ENCODE measurements at places on chromosomes 6 and 20. TPM values are rescaled to one million over a fixed set of nuclear protein-coding genes. Genes with fewer than 3 reads are reported as not detected.

DNA sequence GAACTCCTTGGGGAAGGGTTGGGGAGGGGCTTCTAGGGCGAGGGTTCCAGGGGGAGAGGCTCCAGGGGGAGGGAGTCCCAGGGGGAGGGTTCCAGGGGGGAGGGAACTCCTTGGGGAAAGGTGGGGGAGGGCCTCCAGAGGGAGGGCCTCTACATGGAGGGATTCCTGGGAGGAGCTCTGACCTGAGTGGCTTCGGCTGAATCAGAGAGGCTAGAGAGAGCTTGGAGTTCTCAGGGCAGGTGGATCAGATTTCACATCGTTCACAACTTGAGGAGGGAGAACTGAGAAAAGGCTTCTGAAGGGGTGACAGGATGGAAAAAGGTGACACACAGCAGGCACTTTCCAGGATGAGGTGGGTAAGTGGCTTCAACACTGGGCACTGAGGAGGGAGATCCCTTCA, 49.1 kb downstream of the DAAM2 start:
- H3K27me3 ChIP-seq = no peaks in the 10 kb centered on the region
- no peak overlapping the region for H3K27ac ChIP-seq
- H3K36me3 ChIP-seq = no peaks in the 10 kb centered on the region
- peaks cover 4% of the 10 kb centered on the region for H3K4me1 ChIP-seq
- no peak overlapping the region for H3K4me3 ChIP-seq
- peak; percentile 34 for DNase-seq

Gene PRDM13
- total RNA-seq = not detected

DNA sequence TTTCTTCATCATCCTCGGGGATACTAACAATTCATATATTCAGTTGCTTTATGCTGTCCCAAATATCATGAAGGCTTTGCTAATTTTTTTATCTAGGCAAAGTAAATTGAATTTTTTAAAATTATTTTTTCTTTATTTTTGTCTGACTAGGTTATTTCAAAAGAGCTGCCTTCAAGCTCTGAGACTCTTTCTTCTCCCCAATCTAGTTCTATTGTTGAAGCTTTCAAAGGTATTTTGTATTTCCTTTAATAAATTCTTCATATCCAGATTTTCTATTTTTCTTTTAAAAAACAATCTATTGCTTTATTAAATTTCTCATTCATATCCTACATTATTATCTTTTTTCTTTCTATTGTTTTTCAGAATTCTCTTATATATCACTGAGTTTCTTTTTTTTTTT, 16.8 kb downstream of the TRIM15 start:
- H3K4me1 ChIP-seq = no peaks in the 10 kb centered on the region
- no peak overlapping the region for H3K27ac ChIP-seq
- no peak for DNase-seq

DNA sequence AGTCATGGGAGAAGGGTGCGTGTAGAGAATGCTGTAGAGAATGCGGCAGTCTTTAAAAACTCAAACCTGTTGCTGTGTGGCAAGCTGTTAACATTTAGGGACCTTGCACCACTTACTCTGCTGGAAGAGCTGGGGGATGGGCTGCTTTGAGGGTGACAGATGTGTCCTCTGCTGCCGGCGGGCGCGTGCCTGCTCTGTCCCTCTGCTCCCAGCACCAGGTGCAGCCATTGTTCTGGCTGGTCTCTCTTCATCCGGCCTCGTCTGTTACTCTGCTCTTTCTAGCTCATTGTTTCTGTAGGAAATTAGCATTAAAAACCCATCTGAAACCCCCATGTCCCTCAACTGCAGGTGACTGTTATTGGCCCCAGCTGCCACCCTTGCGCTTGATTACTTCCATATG, 78.5 kb downstream of the CBFA2T2 start:
- H3K27me3 ChIP-seq = no peaks in the 10 kb centered on the region
- H3K4me3 ChIP-seq = no peak overlapping the region
- H3K36me3 ChIP-seq = no peaks in the 10 kb centered on the region
- DNase-seq = no peak
- H3K27ac ChIP-seq = no peak overlapping the region
- no peaks in the 10 kb centered on the region for H3K4me1 ChIP-seq

GRCh38 chr6:100959280-100959679, 78.2 kb upstream of the ASCC3 start:
- no peak overlapping the region for H3K4me3 ChIP-seq
- DNase-seq = no peak
- no peaks in the 10 kb centered on the region for H3K27me3 ChIP-seq
- no peak overlapping the region for H3K27ac ChIP-seq
- H3K4me1 ChIP-seq = no peaks in the 10 kb centered on the region

Gene BMP5
- 0.19 TPM for total RNA-seq

- H3K4me1 ChIP-seq = peaks cover 13% of the 10 kb centered on the region
- no peak overlapping the region for H3K27ac ChIP-seq
- no peaks in the 10 kb centered on the region for H3K27me3 ChIP-seq
Observed at GRCh38 chr6:150334790-150335783, 33.7 kb upstream of the IYD start.

GRCh38 chr6:154187203-154187602, 148.2 kb downstream of the OPRM1 start:
- DNase-seq = no peak
- H3K36me3 ChIP-seq = no peaks in the 10 kb centered on the region
- no peaks in the 10 kb centered on the region for H3K4me1 ChIP-seq

- H3K4me3 ChIP-seq = no peak overlapping the region
- no peaks in the 10 kb centered on the region for H3K36me3 ChIP-seq
- no peak for DNase-seq
Observed at GRCh38 chr20:11791316-11791715, 126.4 kb upstream of the BTBD3 start.

GRCh38 chr6:105805501-105806023, 280.6 kb upstream of the PRDM1 start:
- H3K27me3 ChIP-seq = no peaks in the 10 kb centered on the region
- peak; percentile 27 for DNase-seq
- H3K27ac ChIP-seq = no peak overlapping the region
- no peak overlapping the region for H3K4me3 ChIP-seq

- no peak for DNase-seq
- no peaks in the 10 kb centered on the region for H3K27me3 ChIP-seq
- H3K36me3 ChIP-seq = no peaks in the 10 kb centered on the region
- peak overlapping the region; percentile 66 for H3K4me3 ChIP-seq
Observed at GRCh38 chr6:33424855-33425667, 5.2 kb downstream of the SYNGAP1 start.

GRCh38 chr6:69116658-69117057, 481.6 kb downstream of the ADGRB3 start:
- no peaks in the 10 kb centered on the region for H3K4me1 ChIP-seq
- H3K36me3 ChIP-seq = no peaks in the 10 kb centered on the region
- no peak overlapping the region for H3K27ac ChIP-seq
- DNase-seq = no peak
- no peaks in the 10 kb centered on the region for H3K27me3 ChIP-seq

DNA sequence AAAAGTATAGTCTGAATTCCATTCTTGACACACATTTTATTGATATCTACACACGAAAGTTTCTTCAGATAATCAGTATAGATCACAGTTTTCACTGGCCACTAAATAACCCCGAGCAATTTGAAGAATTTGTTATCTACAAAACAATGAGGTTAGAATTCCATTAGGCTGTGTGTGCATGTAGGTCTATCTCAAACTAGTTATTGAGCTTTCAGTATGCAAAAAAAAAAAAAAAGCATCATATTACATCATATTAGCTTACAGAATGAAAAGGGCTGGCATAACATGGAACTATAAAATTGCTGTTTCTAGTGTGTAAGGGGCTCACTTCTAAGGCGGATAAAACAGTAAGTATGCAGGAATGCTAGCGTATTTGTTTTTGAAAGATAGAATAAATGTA, 59.5 kb upstream of the ADGRG6 start:
- no peak overlapping the region for H3K27ac ChIP-seq
- no peaks in the 10 kb centered on the region for H3K36me3 ChIP-seq
- no peaks in the 10 kb centered on the region for H3K27me3 ChIP-seq
- DNase-seq = peak; percentile 81

DNA sequence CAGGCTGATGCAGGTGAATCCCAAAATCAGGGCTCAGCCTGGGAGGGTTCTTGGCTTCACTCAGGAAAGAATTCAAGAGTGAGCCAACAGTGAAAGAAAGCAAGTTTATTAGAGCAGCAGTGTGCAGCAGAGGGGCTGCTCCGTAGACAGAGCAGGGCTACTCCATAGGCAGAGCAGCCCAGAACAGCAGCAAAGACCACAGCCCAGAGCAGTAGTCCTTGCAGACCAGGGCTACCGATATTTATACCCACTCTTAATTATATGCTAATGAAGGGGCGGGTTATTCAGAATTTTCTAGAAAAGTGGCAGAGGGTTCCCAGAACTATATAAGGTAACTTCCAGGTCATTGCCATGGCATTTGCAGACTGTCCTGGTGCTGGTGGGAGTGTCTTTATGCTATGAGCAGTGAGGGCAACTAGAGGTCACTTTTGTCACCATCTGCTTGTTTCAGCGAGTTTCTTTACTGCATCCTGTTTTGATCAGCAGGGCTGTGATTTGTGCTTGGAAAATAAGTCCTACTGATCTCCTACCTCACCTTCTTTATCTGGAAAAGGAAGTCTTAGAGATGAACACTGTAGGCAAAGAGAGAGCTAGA, 39.8 kb upstream of the PTPN1 start:
- no peak overlapping the region for H3K27ac ChIP-seq
- H3K27me3 ChIP-seq = no peaks in the 10 kb centered on the region
- DNase-seq = no peak
- no peaks in the 10 kb centered on the region for H3K36me3 ChIP-seq

DNA sequence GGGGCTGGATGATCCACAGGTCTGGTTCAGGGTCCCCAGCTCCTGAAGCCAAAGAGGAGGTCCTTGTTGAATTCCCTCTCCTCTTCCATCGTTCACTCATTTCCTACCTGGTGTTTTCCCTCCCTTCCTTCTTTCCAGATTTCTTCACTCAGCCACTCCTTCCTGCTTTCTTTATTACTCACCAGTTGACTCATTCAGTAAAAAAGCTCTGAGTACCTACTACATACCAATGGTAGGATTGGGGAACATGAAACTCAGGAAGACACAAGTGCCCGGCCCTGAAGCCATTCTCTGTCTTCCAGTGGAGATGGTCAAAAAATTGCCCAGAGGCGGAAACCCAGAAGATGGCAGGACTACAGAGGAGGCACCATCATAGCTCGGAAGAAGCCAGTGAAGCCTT, 11.9 kb upstream of the NSFL1C start:
- DNase-seq = peak; percentile 59
- peaks cover 9% of the 10 kb centered on the region for H3K4me1 ChIP-seq
- H3K4me3 ChIP-seq = no peak overlapping the region
- no peaks in the 10 kb centered on the region for H3K27me3 ChIP-seq
- H3K27ac ChIP-seq = no peak overlapping the region
- H3K36me3 ChIP-seq = no peaks in the 10 kb centered on the region

Gene TINAG
- total RNA-seq = not detected

Gene SLC26A8
- not detected for total RNA-seq

Gene TFAP2B
- not detected for total RNA-seq

Gene ME1
- 38.5 TPM for total RNA-seq

DNA sequence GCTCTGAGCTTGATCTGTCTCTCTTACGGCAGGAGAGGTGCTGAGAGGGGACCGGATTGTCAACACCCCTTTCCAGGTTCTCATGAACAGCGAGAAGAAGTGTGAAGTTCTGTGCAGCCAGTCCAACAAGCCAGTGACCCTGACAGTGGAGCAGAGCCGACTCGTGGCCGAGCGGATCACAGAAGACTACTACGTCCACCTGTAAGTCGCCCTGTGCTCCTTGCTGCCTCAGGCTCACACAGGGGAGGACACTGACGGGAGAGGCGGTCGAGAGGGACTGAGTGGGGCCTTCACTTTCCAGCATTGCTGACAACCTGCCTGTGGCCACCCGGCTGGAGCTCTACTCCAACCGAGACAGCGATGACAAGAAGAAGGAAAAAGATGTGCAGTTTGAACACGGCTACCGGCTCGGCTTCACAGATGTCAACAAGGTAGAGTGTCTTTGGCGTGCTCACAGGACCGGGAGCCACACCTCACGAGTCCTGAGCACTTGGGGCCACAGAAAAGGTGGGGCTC, 32.0 kb downstream of the TM9SF4 start:
- H3K27me3 ChIP-seq = no peaks in the 10 kb centered on the region
- no peaks in the 10 kb centered on the region for H3K4me1 ChIP-seq
- peaks cover 50% of the 10 kb centered on the region for H3K36me3 ChIP-seq
- H3K27ac ChIP-seq = no peak overlapping the region
- no peak for DNase-seq

DNA sequence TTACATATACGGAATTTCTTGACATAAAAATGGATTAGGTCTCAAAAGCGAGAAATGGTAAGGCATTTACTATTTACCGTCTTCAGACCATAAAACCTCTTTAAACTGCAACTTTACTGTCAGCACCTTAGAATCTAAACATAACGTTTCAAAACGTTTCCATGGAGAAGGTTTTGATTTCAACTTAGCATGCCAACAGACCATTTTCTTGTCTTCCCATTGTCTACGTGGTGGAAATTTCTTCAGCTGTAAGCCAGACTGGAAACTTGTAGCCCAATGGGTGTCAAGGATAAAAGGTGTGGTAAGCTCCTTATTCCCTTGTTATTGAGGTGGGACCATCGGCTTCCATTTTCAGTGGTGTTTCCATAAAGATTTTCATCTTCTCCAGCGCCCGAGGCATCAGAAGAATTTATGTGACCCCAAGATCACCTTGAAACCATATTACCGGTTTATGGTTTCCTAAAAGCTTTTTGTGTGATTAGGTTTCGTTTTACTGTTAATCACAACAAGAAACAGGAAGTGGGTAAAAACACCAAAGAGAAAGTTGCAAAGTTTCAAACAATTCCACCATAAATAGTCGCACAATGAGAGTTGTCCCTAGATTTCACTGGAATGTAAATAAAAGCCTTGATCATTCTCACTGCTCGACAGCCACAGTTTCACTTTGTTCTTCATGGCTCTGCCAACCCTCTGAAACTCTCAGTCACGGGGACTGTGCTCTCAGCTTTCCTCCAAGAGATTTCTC, 63.0 kb upstream of the CD2AP start:
- no peaks in the 10 kb centered on the region for H3K27me3 ChIP-seq
- H3K4me3 ChIP-seq = peak overlapping the region; percentile 57
- H3K36me3 ChIP-seq = no peaks in the 10 kb centered on the region
- H3K27ac ChIP-seq = peak overlapping the region; percentile 44
- DNase-seq = peak; percentile 61

Gene RIPPLY2
- total RNA-seq = not detected

GRCh38 chr6:125670568-125670967, 78.9 kb upstream of the HEY2 start:
- peaks cover 2% of the 10 kb centered on the region for H3K27me3 ChIP-seq
- no peak overlapping the region for H3K4me3 ChIP-seq
- H3K4me1 ChIP-seq = no peaks in the 10 kb centered on the region
- no peak overlapping the region for H3K27ac ChIP-seq
- no peak for DNase-seq

All from astrocyte (in vitro differentiated cells and primary cell).